ENCODE measurements at places on chromosomes 7 and 10.

DNA sequence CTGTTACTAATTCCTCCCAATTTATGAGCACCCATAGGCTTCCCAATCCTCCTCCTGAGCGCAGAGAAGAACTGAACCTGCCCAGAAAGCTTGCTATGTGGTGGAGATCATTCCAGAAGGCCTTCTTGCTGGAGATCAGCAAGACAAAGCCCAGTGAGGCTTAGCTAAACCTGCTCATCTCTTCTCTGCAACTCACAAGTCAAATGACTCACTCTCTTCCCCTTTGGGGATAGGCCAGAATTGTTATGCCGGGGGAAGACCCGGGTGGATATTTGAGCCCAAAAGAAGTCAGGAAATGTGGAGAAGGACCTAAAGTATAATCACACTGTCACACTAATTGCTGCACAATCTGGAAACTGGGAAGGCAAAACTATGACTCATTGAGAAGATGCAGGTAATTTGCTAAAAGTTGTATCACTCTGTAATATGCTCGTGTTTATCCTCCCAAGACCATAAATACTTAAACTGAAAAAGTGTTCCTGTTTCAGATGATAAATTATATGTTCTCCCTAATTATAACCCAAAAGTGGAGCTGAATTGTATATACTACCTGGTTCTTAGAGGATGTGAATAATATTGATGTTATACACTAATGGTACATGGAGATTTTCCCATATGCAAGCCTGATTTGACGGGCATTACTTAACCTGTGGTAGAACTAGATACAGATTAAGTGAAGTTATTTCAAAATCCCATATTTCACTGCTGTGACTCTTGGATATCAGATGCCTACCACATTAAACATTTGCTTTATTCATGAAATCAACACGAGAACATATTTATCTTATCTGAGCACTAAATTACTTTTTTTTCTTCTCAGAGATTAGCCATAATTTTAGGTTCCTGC is 6.4 kb downstream of the NEBL start:
- DNase-seq, result no peak

GRCh38 chr10:106424981-106425380 is 739.5 kb downstream of the SORCS1 start:
- no peak for DNase-seq

DNA sequence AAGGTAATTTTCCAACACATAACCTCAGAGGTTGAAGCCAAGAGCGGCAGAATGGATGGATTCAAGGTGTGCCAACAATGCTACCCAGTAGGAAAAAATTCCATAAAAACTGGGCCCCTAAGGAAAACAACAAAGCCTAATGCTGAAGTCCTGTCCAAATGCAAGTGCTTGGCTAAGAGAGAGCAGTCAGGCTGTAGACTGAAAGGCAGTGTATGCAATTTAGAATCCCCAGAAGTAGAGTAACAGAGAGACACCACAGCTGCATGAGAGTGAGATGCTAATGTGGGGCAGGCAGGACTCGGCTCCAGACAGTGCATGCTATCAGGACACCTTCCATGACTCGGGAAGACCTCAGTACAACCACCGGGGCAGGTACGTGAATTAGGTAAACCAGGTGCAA is 124.5 kb downstream of the ZFAND4 start:
- no peak for DNase-seq

DNA sequence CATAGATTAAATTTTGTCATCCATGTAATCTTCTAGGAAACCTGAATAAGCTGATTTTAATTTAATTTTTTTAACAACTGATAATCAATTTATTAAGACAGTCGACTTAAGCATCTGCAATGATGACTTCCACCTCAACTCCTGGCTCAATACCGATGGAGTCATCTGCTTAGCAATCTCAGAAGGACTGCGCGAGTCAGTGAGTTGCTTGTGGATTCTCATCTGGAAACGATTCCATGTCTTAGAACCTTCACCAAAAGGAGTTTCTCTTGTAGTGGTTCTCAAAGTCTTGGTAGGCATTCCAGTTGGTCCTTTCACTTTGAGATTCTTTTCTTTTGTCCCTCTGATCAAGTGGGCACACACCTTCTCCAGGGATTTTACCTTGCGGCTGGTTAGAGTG is 85.5 kb downstream of the XRCC2 start:
- DNase-seq, result no peak

DNA sequence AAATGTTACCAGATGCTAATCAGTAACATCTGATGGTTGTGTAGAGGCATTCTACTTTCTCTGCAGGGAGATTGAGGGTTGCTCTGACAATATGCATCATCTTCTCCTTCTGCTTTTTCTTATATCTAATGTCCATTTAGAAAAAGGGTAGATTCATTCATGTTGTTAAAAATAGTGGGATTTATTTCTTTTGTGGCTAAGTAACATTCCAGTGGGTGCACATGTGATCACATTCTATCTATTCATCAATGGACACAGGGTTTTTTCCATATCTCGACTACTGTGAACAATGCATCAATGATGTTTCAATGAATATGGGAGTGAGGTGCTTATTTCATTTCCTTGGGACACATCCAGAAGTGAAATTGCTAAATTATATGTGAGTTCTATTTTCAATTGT is 103.9 kb downstream of the CRPPA start:
- no peak for DNase-seq
